ENCODE measurements at places on chromosomes 2 and 18.

- no peak for DNase-seq
Observed at GRCh38 chr2:17719562-17720371, 33.8 kb downstream of the SMC6 start.

GRCh38 chr2:166444306-166444705 is 49.7 kb downstream of the SCN7A start:
- DNase-seq, result no peak

- no peak for DNase-seq
Observed at GRCh38 chr2:40041422-40042382, 262.6 kb upstream of the THUMPD2 start.

- no peak for DNase-seq
Observed at GRCh38 chr2:32572030-32572429, 55.8 kb upstream of the TTC27 start.

DNA sequence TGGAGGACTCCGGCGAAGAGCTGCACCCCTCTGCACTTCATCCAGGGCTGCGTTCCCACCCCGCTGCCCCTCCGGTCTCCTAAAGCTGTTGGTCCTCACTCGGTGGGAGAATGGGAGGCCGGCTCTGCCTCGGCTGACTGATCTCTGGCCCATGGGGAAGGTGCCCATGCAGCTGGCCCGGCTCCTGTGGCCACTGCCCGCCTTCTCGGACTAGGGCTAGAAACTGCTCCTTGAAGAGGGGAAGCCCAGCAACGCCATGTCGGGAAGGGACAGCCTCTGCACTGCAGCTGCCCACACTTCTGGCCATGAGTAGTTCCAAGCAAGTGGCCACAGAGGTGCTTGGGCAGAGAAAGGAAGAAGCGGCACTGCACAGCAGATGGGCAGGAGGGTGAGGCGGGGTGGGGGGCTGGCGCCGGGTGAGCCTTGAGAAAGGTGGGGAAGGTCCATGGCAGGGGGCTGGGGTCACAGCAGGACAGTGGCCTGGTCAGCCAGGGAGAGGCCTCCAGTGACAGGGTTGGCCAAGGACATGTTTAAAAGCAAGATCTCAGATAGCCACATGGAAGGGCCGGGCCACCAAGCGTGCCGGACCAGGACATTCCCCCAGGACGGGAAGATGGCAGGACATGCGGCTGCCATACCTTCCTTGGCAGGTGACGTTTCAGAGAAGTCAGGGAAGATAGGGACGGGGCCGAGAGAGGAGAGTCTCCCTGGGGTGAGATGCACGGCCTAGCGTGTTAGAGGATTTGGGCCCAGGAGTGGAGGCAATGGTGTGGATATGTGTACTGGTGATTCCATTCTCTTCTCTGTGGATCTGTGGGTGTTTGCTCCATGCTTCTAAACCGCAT is 158.8 kb upstream of the HDAC4 start:
- DNase-seq, result no peak

DNA sequence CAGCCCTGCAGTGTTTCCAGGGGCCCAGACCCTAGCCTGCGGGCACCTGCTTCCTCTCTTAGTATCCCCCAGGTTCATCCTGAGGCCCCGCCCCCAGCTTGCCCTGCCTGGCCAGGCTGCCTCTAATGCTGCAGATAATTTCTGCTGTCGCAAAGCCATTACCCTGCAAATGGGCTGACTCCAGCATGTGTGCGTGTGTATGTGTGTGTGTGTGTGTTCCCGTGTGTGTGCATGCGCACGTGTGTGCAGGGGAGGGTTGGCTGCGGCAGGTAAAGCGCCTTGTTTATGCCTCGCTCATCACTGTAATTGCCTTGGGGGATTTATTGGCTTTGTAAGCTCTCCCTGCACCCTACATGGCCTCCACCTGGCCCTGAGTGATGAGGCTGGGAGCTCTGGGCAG is 7.6 kb upstream of the PRSS56 start:
- DNase-seq, result no peak

GRCh38 chr2:30505500-30506180 is 58.6 kb downstream of the LCLAT1 start:
- no peak for DNase-seq

- DNase-seq, result no peak
Observed at GRCh38 chr18:80157708-80158343, 48.8 kb downstream of the ADNP2 start.

DNA sequence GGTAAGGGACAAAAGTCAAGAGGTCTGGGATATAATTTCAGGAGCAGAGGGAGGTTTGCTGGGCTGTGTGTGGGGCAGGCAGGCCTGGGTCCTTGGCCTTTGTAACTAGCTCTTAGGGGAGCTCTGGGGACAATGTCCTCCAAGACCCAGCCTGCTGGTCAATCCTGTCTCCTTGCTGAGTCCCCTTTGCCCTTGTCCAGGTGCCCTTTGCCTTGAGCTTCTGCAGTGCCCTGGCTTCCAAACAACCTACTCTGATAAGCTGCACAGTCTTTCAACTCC is 30.0 kb upstream of the REEP1 start:
- no peak for DNase-seq

GRCh38 chr2:180516232-180516631 is 464.2 kb upstream of the UBE2E3 start:
- no peak for DNase-seq

GRCh38 chr2:196170213-196170605 is 1.2 kb downstream of the STK17B start:
- no peak for DNase-seq

- DNase-seq, result peak; percentile 29
Observed at GRCh38 chr2:101173707-101174295, 22.6 kb upstream of the TBC1D8 start.

- no peak for DNase-seq
Observed at GRCh38 chr18:57807336-57808117, 4.4 kb upstream of the ATP8B1 start.

- no peak for DNase-seq
Observed at GRCh38 chr2:113104054-113104611, 23.3 kb upstream of the IL1RN start.

DNA sequence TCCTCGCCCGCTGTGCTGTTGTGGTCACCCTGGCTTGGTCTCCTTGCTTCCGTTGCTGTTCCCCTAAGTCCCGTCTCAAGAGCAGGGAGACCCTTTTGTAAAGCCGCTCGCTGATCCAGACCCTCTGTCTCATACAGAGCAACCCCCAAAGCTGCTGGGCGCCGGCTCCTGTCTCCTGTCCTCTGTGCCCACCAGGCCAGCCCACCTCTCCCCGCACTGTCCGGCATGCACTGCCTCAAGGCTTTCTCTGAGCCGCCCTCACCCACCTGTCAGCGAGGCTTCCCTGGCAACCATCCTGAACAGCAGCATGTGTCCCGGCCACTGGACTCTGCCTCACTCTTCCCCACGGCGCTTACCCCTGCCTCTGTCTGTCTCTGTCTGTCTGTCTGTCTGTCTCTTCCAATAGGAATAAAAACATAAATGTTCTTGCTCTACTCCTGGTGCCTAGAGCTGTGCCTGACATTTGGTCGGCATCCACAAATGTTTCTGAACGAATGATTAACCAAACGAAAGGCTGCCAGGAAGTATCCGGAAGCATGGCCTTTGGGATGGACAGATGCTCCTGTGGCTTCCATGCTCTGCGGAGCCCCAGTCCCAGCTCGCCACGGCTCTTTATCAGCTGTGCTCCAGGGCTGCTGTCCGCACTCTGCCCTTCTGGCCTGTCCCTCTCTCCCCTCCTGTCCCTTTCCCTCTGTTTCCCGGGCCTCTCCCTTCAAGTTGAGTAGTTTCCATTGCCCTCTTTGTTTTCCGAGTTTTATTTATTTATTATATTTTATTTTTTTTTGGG is 7.8 kb downstream of the COLEC11 start:
- DNase-seq, result no peak

GRCh38 chr2:24824966-24825882 is 32.0 kb downstream of the CENPO start:
- no peak for DNase-seq

DNA sequence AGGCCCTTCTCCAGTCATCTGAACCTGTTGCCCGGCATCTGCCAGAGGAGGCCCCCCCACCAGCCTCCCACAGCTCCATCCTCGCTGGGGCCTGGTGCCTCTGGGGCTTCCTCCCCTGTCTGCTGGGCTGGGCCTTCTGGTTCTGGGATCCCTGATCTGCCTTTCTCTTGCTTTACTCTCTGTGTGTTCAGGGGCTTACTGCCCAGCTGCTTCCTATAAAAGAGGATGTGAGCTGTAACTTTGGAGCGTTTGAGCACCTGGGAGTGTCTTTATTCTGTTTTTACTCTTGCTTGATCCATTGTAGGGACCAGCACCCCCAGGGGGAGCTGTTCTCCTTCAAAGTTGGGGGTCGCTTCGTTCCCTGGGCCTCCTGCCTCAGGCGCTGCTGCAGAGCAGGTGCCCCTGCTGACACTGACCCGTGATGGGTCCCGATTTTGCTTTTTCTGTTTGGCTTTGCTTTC is 23.1 kb upstream of the FAHD2A start:
- DNase-seq, result no peak

DNA sequence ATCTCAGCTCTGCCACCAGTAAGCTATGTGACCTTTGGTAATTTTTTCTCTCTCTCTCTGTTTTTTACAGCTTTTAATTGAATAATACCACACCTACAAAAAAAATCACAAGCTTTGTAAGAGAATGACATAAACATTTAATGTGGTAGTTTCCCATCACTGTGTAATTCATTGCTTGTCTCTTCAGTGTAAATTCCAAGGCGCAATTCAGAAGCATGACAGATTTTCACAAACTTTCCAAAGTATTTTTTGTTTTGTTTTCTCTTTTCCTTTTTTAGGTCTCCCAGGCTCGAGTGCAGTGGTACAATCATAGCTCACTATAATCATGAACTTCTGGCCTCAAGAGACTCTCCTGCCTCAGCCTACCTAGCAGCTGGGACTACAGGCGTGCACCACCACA is 25.0 kb upstream of the PPM1B start:
- no peak for DNase-seq

DNA sequence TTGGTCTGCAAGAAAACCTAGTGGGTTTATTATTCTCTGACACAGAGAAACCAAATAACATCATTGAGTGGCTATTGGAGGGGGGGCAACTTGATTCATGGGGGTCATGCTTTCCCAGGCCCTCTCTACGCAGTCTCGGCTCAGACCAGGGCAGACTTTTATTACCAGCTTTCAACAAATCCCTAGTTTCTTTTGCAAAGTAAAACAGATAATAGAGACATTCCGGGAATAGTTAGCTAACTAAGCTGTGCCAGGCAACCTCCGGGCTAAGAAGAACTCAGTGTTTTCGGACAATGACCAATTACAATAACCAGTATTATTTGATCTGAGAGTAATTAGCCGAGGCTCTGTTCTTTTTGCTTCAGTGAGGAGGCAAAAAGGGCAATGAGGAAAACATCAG is 66.3 kb downstream of the CDK15 start:
- no peak for DNase-seq

DNA sequence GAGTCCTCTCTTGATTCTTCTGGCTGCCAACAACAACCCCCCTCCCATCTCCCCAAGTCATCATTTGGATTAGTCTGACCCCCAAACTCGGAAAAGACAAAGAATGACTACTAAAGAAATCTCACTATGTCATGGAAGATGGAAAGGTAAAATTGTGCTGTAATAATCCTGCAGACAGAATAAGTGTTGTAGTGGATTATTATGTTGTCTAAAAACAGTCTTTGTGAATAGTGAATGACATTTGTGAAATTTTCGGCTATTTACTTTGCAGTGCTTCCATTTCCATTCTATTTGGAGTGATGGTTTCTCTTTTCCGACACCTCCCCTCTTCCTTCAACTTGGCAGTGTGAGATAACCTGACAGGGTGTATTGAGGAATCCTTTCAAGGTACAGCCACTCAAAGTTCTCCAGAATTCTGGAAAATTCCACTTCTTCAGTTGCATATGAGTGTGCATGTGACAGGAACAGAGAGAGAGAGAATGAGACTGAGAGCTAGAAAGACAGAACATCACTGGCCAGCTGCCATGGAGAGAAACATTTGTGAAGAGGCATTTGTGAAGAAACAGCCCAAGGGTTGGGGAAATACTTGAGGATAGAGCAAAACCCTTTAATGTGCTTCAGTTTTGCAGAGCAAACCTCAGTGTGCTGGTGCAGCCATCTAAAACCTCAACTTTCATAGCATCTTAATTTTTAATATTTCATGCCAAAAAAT is 141.9 kb upstream of the DLX2 start:
- no peak for DNase-seq

DNA sequence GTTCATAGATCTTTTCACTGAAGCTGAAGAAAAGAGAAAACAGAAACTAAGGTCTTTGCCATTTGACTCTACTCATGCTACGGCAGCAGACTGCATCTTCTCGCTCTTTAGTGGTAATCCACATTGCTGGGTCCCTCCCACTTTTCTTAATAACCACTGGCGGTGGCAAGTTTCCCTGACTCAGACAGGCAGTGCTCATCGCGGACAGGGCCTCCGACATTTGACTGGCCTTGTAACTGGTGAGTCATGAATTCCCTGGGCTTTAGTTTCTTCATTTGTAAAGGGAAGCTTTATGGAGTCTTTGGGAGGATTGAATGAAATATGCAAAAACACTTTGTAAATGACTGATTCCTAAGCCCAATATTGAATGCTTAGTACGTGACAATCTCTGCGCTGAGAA is 238.2 kb upstream of the RBBP8 start:
- DNase-seq, result no peak

DNA sequence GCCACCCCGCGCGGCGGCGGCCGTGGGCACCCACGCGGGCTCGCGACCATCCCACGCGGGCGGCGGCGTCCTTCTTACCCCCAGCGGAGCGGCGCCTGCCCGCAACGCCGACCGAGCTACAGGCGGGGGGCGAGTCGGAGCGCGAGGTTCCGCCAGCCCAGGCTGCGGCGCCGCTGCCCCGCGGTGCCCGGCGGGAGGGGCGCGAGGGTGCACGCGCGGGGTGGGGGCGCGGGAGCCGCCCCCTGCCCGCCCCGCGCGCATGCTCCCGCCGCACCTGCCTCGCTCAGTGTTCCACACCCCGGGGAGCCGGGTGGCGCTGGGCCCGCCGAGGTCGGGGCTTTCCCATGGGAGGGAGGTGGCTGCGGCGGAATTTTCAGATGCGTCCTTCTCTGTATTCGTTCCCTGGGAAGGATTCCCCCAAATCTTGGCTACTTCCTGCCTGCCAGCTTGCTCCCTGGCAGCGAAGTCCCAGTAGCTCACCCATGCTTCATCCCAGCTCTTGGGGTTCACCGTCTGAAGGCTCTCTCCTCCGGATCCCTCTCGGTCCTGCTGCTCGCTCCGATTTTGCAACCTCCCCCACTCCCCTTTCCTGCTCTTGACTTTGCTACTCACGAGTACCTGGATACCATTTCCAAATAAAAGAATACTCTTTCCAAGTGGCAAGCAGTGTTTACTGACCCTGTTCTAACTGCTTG is at the start of gene L3MBTL4:
Gene L3MBTL4 (minus strand): TSS at position 189 of the 695 bp plus-strand sequence. CDS start 103,286 bp downstream, outside the sequence.
- DNase-seq, result no peak

All from stimulated activated CD8-positive, alpha-beta memory T cell treated with anti-CD3 and anti-CD28 coated beads, Interleukin-7, amount 100 ng/mL, for 48 hours (primary cell).